Suprapubic skin (tissue), 4 donors: ENCODE measurements at places on chromosomes 11 and 22.

- no peak for DNase-seq
- no peak overlapping the region for H3K27ac ChIP-seq
- no peak overlapping the region for H3K4me3 ChIP-seq
- no peaks in the 10 kb centered on the region for H3K4me1 ChIP-seq
- no peaks in the 10 kb centered on the region for H3K36me3 ChIP-seq
These were observed 1025.8 kb downstream of the FAM181B start for GRCh38 chr11:81707881-81708280.

GRCh38 chr11:2213890-2214526 is 42.4 kb upstream of the TH start:
- peaks cover 20% of the 10 kb centered on the region for H3K4me1 ChIP-seq
- DNase-seq: no peak
- H3K27me3 ChIP-seq: peaks cover 27% of the 10 kb centered on the region
- no peak overlapping the region for H3K27ac ChIP-seq
- H3K36me3 ChIP-seq: no peaks in the 10 kb centered on the region

GRCh38 chr11:44427432-44427831 is 117.5 kb upstream of the ALX4 start:
- H3K4me1 ChIP-seq: no peaks in the 10 kb centered on the region
- H3K4me3 ChIP-seq: no peak overlapping the region
- peaks cover 28% of the 10 kb centered on the region for H3K27me3 ChIP-seq

GRCh38 chr11:36352922-36353321 is 56.8 kb downstream of the PRR5L start:
- H3K4me1 ChIP-seq: no peaks in the 10 kb centered on the region
- no peak for DNase-seq
- no peak overlapping the region for H3K4me3 ChIP-seq
- no peaks in the 10 kb centered on the region for H3K36me3 ChIP-seq
- no peaks in the 10 kb centered on the region for H3K27me3 ChIP-seq
- no peak overlapping the region for H3K27ac ChIP-seq

GRCh38 chr22:38853196-38853651 is 9.4 kb upstream of the NPTXR start:
- no peak overlapping the region for H3K4me3 ChIP-seq
- no peaks in the 10 kb centered on the region for H3K4me1 ChIP-seq
- H3K27ac ChIP-seq: no peak overlapping the region
- no peak for DNase-seq
- peaks cover 15% of the 10 kb centered on the region for H3K27me3 ChIP-seq

DNA sequence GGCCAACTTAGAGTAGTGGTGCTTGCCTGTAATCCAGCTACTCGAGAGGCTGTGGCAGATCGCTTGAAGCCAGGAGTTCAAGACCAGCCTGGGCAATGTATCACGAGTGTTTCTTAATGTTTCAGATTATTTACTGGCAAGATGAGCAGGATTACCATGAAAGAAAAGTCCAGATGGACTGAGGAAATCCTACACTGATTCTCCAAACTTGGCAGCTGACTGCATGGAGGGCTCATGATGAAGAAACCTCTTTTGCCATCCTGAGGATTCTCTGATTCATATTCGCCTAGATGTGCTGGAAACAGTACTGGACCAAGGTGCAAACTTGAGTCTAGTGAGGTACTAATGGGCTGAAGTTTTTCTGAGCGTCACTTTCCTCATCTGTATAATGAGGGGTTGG is 2.8 kb upstream of the SIDT2 start:
- H3K36me3 ChIP-seq: peaks cover 4% of the 10 kb centered on the region
- H3K4me3 ChIP-seq: no peak overlapping the region
- H3K4me1 ChIP-seq: peaks cover 22% of the 10 kb centered on the region
- no peak for DNase-seq
- H3K27ac ChIP-seq: no peak overlapping the region

- DNase-seq: no peak
- no peak overlapping the region for H3K4me3 ChIP-seq
- H3K27me3 ChIP-seq: peaks cover 10% of the 10 kb centered on the region
- H3K36me3 ChIP-seq: no peaks in the 10 kb centered on the region
- H3K27ac ChIP-seq: no peak overlapping the region
These were observed 1293.2 kb downstream of the BRD1 start for GRCh38 chr22:48534395-48534958.

DNA sequence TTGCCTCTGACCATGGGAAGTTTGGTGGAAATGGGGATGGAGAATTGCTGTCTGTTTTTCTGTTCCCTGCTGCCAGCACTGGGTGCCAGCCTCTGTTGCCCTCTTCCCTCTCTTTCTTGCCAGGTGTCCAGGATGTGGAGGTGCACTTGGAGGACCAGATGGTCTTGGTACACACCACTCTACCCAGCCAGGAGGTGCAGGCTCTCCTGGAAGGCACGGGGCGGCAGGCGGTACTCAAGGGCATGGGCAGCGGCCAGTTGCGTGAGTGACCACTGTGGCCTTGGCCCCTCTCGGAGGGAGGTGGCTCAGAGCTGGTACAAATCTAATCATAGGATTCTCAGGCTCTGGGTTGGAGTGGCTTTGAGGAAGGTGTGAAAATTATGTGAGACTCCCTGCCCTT is 6.0 kb downstream of the CCS start:
- H3K27ac ChIP-seq: no peak overlapping the region
- peaks cover 14% of the 10 kb centered on the region for H3K4me1 ChIP-seq
- no peaks in the 10 kb centered on the region for H3K27me3 ChIP-seq
- H3K36me3 ChIP-seq: peaks cover 20% of the 10 kb centered on the region

DNA sequence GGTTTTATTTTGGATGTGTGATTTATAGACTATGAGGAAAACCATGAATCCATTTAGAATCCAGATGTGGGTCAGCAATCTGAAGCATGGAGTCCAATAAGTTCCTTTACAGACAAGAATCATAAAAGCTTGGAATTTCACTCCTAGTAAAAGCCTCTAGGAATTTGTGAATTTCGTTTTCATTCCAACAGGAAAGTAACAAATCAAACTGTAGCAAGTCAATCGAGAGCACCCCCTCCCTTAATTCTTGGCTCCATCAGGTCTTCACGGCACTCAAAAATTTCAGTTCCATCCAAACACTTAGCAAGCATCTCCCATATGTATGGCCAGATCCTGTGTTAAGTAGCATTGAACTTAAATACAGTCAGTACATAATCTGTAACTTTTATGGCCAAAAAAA is 143.6 kb upstream of the POU2AF2 start:
- H3K4me3 ChIP-seq: no peak overlapping the region
- H3K36me3 ChIP-seq: no peaks in the 10 kb centered on the region
- no peak for DNase-seq

GRCh38 chr11:10117709-10118351 is 176.2 kb downstream of the SBF2 start:
- H3K36me3 ChIP-seq: no peaks in the 10 kb centered on the region
- H3K4me3 ChIP-seq: no peak overlapping the region
- no peaks in the 10 kb centered on the region for H3K27me3 ChIP-seq

GRCh38 chr22:21985214-21985613 is 2.6 kb upstream of the TOP3B start:
- no peaks in the 10 kb centered on the region for H3K36me3 ChIP-seq
- no peak for DNase-seq
- H3K4me1 ChIP-seq: peaks cover 19% of the 10 kb centered on the region
- no peak overlapping the region for H3K4me3 ChIP-seq

DNA sequence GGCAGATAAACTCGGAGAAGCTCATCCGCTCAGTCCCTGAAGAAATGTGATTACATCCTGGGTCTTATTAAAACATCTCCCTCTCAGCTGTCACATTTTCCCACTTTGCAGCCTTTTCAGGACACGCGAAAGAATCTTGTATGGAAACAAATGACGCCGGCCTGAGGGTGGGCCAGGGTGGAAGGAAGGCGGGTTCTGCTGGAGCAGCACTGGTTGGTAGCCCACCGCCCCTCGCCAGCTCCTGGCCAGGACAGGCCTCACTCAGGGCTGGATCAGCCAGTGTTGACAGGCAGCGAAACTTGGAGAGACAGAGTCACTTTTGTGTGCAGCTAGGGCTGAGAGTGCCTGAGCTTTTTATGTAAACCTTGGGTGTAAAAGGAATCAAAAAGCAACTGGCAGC is 371.8 kb downstream of the TBC1D22A start:
- no peak for DNase-seq
- H3K4me3 ChIP-seq: no peak overlapping the region
- no peaks in the 10 kb centered on the region for H3K36me3 ChIP-seq
- no peak overlapping the region for H3K27ac ChIP-seq
- H3K27me3 ChIP-seq: no peaks in the 10 kb centered on the region
- H3K4me1 ChIP-seq: peaks cover 40% of the 10 kb centered on the region

DNA sequence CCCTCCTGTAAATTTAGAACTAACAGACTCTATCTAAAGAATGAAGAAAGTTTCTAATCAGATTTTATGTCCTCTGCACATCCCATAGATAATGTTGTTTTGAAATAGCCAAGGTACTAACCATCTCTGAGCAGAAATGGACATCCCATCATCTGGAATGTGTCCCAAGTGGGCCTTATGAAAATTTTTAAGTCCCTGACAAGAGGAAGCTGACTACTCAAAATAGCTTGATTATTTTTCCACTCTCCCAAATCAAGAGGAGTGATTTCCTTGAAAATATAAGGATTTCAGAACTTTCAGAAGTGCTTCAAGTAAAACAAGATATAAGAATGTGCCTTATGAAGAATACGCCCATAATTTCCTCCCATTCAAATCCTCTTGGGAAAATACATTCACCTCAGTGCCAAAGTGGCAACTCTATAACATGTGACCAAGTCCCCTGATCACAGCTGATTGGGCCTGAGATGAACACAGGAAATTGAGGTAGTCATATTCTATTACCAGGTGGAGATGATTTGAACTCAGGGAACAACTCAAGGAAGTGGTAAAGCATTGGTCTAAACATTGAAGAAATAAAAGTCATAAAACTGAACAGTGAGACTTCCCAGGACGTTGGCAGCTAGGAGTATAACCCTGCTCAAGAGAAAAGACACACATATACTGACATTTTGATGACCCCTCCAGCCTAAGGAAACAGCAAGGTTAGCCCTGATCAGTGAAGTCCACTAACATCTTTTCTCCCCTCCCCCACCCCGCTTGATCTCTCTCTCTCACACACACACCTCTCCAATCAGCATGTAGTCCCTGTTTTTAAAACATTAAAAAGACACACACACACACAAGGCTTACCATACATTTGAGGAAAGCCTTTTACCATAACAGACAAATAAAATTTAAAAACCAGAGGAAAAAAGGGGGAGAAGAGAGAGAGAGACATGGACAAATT is 70.8 kb upstream of the TEAD1 start:
- no peak for DNase-seq
- H3K36me3 ChIP-seq: no peaks in the 10 kb centered on the region
- H3K4me1 ChIP-seq: peaks cover 5% of the 10 kb centered on the region
- H3K4me3 ChIP-seq: no peak overlapping the region

DNA sequence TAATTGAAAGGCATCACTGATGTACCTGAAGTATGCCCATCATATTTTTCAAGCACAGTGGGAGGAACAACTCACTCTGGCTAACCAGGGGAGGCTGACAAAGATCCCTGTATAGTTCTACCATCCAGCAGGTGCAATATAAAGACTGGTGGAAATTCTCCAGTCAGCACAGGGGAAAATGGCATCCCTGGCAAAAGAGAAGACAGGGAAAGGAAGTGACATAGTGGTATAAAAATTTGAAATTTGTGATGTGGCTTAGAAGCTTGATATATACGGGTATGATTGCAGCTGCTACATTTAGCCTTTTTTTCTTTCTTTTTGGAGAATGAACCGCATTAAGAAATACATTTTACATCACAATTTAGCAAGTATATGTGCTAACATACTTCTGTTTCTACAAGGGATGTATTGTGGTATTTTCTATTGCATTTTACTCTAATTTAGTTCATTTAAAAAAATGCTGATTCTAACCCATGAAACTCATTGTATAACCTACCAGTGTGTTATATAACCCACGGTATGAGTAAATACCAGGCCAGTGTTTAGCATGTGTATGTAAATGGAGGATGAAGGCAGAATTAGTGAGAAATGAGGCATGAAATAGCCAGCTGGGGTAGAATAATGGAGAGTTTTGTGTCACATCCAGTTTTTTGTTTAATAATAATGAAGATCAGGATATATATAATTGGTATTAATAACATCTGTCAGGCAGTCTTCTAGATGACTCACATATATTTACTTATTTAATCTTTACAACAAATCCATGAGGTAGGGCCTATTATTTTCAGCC is 186.1 kb downstream of the ARHGAP42 start:
- no peak overlapping the region for H3K4me3 ChIP-seq
- H3K27ac ChIP-seq: no peak overlapping the region
- DNase-seq: no peak
- H3K27me3 ChIP-seq: no peaks in the 10 kb centered on the region
- H3K4me1 ChIP-seq: no peaks in the 10 kb centered on the region

DNA sequence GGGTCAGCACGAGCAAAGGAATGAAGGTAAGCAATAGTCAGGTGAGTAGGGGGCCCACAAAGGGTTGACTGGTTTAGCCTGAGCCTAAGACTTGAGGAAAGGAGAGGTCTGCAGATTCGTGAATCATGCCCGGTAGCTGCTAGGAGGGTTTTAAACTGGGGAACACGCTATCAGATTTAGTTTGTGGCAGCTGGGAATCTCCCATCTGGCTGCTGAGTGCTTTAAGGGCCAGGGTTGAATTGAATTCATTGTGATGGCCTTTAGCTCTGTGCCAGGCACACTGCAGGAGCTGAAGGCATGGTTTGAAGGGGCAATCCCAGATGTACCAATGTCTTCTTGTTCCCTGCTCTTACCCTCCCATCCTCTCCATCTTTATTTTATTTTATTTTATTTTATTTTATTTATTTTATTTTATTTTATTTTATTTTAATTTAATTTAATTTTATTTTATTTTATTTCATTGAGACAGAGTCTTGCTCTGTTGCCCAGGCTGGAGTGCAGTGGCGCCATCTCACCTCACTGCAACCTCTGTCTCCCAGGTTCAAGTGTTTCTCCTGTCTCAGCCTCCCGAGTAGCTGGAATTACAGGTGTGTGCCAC is 1.9 kb upstream of the NECTIN1 start:
- no peak overlapping the region for H3K27ac ChIP-seq
- H3K4me3 ChIP-seq: no peak overlapping the region
- H3K27me3 ChIP-seq: no peaks in the 10 kb centered on the region
- H3K4me1 ChIP-seq: peaks cover 35% of the 10 kb centered on the region
- H3K36me3 ChIP-seq: no peaks in the 10 kb centered on the region
